ENCODE measurements at places on chromosomes 12 and 14.

DNA sequence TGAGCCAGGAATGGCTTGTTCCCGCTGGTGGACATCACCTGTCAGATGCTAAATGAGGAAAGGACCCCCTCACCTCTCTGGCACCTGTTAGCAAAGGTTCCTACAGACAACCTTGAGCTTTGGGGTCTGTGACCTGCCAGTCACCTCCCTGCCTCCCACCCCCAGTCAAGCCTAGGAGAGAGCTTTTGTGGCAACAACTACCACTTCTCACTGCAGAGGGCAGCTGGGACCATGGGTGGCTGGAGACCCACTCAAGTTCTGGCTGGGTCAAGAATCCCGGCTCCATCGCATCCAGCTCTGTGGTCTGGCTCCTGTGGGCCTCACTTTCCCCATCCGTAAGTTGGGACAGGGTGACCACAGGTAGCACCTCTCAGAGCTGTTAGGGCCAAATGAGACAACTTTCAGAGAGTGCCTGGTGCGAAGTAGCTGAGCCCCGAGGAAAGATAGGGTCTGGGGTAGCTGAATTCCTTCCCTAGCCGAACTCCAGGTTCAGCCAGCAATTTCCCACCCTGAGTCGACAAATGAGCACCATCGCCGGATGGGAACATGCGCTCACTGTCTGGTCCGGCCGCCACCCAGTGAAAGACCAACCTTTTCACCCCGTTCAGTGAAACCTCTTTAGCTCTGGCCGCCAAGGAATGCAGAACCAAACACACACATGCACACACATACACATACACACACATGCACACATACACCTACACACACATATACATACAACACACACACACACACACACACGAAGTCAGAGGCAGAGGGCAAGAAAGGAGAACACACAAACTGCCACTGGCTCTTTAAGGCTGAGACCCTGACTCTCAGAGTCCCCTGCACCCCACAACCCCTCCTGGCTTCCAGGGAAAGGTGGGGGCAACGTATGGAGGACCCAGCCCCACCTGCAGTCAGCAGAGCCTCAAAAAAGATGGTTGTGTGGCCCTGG, 1.9 kb downstream of the TMEM119 start:
- no peak for DNase-seq

GRCh38 chr14:54776361-54777001, 126.1 kb downstream of the GCH1 start:
- DNase-seq: no peak

GRCh38 chr14:64663174-64663573, 41.0 kb upstream of the PLEKHG3 start:
- DNase-seq: no peak

DNA sequence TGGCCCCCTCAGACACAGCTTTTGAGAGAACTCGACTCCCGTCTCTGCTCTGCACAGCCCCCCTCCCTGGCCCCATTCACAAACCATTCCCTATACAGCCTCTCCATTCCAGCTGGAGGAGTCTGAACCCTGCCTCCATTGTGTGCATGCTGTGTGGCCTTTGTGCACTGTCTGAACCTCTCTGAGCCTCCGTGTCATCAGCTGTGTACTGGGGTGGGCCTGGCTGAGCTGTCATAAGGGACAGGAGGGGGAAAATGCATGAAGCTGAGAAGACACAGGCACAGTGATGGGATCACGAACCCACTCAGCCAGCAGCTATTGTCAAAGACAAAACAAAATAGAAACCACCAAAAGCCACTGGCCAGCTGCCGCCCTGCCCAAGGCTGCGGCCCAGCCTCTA, 130.8 kb downstream of the RFLNA start:
- DNase-seq: no peak

DNA sequence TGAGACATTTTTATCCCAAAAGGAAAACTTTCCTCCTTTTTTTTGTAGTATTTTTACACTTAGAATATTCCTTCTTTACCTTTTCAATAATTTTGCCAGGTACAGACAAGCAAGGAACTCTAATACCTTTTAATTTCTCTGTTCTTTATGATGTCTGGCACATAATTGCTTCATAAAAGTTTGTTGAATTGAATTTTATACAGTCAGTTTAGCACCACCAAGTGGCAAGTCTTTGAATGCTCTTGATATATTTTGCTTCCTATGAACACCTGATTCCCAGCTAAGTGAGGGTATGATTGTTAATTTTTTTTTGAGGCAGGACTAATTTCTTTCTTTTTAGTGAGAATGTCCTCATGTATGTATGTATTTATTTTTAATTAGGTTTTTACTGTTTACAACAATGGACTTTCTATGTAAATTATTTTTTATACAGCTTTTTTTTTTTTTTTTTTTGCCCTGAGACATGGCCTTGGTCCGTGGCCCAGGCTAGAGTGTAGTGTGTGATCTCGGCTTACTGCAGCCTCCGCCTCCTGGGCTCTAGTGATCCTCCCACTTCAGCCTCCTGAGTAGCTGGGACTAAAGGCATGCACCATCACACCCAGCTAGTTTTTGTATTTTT, 6.9 kb downstream of the TBC1D15 start:
- DNase-seq: peak; percentile 71

DNA sequence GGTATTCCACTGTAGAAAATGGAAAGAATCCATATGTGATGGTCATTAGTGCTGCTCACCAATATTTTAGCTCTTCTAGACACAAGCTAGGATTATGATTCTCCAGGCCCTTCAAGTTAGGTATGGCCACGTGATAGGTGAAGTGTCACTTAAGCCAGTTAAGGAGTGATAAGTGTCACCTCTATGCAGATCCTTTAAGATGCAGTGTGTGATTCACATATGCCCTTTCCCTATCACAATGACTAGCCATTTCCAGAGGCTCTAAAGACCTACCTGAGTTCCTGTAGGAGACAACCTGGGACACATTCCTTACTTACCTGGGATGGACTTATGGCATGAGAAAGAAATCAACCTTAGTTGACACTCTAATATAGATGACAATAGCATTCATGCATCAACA, 343.2 kb downstream of the NELL2 start:
- DNase-seq: no peak

DNA sequence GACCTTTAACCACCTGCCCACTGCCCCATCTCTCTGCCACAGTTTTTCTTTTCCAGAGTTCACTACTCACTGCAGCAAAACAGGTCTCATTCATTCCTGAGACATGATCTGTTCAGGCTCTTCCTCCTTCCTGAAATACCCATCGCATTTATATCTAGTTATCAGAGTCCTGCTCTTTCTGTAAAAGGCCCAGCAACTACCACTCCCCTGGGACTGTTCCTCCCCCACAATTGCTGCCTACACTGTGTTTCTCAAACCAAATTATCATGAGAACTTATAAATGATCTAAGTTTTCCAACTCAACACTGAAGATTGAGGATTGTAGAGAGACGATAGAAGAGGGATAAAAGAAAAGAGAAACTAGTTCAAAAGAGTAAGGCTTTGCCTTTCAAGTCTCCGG, 40.8 kb upstream of the EPS8 start:
- DNase-seq: no peak

DNA sequence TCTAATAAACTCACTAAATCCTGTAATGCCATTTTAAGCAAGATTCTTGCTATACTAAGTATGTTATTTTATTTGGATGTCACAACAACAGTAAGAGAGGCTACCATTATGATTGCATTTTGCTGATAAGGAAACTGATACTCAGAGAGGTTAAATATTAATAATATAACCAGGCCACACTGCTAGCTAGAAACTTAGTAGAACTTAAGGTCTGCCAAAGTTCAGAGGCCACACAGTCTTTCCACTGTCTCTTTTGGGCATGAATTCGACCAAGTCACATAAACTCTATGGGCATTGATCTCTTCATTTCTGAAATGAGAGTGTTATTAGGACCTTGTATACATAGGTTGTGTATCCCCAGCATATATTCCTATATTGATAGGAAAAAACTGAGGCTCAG, 147.9 kb downstream of the SYNE2 start:
- DNase-seq: no peak

- DNase-seq: no peak
Observed at GRCh38 chr12:40561395-40561966, 130.8 kb upstream of the CNTN1 start.

GRCh38 chr12:44876544-44877410, 662 bp upstream of the NELL2 start:
- DNase-seq: peak; percentile 29

DNA sequence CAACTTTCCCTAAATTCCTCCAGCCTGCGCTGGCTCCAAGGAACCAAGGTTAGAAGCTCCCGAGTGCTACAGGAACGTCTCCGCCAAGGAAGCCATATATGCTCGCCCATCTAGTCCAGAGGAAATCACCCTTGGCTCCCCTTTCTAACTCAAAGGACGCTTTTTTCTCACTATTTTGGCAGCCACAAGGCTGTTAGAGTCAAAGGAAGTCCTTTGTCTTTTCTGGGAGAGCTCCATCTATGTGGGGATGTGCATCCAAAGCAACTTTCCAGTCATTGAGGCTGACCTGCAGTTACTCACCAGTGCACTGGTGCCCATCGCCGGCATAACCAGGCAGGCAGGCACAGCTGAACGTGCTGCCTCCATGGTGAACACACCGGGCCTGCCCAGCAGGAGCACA, 37.6 kb downstream of the RTRAF start:
- DNase-seq: no peak

- no peak for DNase-seq
Observed at GRCh38 chr14:60102389-60102788, 10.7 kb downstream of the PCNX4 start.

GRCh38 chr14:100640471-100641273, 53.5 kb upstream of the BEGAIN start:
- DNase-seq: no peak

GRCh38 chr14:81682701-81683100, 149.0 kb upstream of the SEL1L start:
- no peak for DNase-seq

DNA sequence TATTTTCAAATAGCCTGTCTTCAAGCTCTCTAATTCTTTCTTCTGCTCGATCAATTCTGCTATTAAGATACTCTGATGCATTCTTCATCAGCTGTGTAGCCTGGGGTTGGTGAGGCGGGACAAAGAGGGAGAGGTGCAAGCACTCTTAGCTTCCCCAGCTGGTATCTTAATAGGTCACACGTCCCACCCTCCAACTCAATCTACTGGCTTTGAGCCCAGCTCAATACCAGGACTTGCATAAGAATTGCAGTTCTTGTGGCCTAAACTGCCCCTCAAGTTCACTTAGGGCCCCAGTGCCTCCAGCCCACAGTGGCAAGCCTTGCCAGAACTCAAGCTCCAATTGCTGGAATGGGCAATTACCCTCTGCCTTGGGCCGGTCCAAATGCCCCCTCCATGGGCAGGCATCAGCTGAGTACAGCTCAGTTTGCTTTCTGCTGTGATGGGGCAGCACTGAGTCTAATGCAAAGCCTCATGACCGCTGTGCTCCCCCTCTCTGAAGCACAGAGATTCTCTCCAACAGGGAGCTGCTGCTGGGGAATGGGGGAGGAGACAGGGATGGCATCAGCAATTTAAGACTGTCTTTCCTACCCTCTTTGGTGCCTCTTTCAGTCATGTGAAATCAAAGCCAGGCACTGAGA, 5.6 kb upstream of the SPATA7 start:
- no peak for DNase-seq

- no peak for DNase-seq
Observed at GRCh38 chr14:22088614-22089342, 415.2 kb upstream of the OR4E1 start.

- no peak for DNase-seq
Observed at GRCh38 chr14:32403688-32404087, 74.6 kb downstream of the AKAP6 start.

DNA sequence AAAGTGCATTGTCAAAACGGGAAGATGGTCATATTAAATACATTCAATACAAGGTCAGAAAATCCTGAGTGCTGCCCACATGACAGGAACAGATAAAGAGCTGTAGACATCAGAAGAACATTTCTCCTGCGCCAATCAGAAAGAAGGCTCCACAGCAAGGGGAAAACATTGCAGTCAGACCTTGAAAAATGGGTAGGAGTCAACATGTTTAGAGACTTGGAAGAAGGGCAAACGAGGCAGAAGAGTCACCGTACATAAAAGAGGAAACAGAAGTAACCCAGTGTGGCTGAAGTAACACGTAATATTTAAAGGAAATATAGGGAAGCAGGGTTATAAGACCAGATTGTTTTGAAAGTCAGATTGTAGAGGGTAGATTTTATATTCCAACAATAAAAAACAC, 11.9 kb downstream of the SPPL3 start:
- DNase-seq: no peak

GRCh38 chr12:12533238-12533829, 29.3 kb downstream of the DUSP16 start:
- no peak for DNase-seq

DNA sequence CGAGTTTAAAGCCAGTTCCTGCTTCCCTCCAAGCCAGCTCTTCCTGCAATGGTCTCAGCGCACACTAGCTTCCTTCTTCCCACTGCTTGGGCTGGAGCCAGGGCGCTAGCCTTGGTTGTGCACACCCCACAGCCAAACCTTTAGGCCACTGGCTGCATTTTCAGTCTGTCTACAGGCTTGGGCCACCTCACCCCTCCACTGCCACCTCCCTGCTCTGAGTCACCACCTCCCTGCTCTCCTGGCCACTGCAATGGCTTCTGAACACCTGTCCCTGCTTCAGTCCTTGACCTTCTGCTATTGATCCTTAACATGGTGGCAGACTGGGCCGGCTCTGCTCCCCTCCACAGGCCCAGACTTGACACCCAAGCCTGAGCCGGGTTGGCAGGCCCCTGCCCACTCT, 151.1 kb downstream of the RBM19 start:
- DNase-seq: no peak

All from ACHN (cell line).